ENCODE measurements at places on chromosomes 4 and X.

- DNase-seq, result peak; percentile 93
Measured at GRCh38 chrX:24150051-24150790, 692 bp downstream of the ZFX start.

- DNase-seq, result no peak
Measured at GRCh38 chr4:44434247-44434646, 14.4 kb downstream of the KCTD8 start.

DNA sequence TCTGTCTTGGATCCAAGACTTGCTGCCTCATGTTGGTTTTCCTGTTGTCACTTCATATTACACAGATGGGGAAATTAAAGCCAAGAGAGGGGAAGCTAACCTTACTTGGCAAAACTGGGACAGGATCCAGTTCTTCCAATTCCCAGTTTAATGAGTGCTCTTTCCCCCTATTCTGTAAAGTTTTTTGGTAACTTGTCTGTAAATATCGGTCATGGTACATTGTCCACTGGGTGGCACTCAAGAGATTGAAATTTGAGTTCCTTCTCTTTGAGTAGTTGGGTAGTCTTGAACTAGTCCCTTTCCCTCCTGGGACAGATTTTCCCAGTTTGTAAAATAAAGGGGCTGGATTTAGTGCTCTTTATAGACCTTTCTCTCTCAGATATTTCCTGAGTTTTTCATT is 12.4 kb upstream of the EOLA2 start:
- DNase-seq, result no peak

- no peak for DNase-seq
Measured at GRCh38 chr4:134463771-134464170, 262.2 kb upstream of the PABPC4L start.

- no peak for DNase-seq
Measured at GRCh38 chr4:53044651-53044960, 182.5 kb downstream of the RASL11B start.

DNA sequence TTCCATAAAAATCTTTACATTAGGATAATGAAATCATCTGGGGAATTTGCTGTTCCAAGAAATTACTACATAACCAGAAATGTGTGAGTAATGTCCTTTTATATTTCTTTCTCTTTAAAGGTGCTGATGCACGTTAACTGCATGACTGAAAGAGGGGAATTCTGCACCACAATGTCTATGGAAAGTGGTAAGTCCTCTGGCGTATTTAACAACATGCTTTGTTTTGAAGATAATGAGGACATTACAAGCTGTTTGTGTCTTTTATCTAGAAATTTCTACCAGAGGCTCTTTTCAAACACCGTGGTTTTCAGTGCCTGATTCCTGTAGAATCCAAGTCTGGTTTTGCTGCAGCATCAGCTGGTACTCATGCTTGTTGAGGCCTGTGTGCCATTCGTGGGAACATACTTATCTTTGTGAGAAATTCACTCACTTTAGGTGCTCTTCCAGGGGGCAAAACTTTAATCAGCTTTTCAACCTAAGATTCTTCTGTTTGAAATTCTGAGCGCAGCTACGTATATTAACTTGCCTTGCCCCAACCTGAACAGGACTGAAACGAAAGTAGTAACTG is 257.2 kb downstream of the PDHA2 start:
- DNase-seq, result no peak

DNA sequence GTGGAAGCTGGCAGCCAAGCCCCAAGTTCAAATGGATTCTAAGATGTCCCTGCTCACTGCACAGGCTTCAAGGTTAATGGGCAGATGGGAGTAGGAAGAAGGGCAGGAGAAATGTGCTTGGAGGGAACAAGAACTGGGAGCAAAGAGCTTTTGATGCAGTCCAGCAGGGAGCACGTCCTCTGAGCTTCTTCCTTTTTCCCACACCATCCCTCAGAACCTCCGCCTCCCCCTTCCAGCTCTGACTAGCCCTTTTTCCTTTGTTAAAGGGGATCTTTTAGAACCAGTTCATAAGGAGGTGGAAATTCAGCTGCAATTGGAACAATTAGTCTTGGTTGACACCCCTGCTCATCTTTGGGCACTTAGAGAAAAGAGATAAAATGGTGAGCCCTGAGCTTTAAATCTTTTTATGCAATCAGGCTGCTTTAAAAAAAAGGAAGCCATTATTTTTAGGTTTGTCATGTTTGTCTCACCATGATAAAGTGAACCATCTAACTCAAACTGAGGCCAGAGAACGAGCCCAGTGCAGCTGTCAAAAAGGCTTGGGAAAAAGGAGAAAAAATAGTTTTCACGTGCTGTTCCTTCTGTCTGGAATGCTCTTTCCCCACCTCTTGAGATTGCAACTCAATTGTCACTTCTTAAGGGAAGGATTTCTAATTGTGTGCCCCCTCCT is 135.8 kb upstream of the IL1RAPL2 start:
- DNase-seq, result no peak

DNA sequence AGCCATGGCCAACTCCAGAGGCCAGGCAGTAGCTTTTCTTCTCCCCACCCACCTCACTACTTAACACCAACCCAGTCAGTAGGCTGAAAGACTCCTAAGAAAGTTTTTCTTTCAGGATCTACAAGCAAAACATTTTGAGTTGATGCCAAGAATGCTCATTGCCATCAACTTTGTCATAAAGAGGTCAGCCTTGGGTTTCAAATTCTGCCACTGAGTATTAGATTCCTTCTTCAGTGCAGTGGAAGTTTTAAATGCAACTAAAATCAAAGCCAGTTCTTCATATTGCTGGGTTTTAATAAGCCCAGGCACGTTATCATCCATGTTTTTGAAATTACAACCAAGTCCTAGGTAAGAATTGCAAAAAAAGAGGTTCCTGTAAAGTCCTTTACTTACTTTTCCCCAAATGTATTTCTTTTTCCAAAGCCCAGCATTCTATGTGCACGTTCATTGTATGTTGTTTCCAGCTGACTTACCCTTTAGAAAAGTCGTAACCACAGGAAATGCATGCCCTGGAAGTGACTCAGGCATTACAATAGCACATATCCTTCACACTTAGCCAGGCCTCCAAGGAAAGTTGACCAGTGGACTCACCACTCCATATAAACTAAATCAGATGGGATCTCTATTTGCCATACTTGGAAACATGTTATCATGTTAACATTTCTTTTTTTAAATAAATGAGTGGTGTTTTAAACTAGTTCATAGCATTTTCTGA is 229.9 kb downstream of the SOX3 start:
- no peak for DNase-seq

DNA sequence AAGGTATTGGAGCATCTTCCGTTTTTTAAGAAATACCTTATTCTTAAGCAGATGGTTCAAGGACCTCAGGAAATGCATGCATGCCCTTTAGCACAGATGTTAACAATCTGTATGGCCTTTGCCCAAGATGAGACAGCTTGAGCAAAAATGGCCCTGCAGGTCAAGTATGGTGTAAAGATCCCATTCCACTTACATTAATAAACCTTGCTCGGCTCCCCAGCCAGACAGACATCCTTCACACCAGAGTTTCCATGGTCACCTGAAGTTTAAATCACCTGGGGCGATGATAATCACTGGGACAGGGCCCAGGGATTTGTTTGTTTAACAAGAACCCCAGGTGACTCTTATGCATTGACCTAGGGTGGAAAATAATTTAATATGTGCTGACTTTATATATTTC is 287.0 kb upstream of the NOCT start:
- no peak for DNase-seq

GRCh38 chr4:53371049-53371448 is 5.2 kb upstream of the SCFD2 start:
- DNase-seq, result no peak

DNA sequence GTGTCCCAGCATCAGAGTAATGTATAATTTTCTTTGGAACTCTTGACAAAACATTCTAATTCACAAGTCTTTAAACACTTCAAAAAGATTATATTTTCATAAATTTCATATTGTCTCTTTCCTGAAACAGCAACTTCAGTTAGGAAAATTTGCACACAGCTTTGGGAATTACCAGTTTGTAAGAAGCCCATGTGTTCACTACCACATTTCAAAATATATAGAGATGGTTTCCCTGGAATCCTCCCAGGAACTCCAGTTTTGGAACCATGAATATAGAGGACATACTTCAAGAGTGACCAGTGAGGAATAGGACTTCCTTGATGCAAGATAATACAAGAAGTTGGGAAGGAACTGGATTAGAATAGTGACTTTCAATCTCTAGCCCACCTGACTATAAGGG is 28.7 kb upstream of the HPGDS start:
- DNase-seq, result no peak

DNA sequence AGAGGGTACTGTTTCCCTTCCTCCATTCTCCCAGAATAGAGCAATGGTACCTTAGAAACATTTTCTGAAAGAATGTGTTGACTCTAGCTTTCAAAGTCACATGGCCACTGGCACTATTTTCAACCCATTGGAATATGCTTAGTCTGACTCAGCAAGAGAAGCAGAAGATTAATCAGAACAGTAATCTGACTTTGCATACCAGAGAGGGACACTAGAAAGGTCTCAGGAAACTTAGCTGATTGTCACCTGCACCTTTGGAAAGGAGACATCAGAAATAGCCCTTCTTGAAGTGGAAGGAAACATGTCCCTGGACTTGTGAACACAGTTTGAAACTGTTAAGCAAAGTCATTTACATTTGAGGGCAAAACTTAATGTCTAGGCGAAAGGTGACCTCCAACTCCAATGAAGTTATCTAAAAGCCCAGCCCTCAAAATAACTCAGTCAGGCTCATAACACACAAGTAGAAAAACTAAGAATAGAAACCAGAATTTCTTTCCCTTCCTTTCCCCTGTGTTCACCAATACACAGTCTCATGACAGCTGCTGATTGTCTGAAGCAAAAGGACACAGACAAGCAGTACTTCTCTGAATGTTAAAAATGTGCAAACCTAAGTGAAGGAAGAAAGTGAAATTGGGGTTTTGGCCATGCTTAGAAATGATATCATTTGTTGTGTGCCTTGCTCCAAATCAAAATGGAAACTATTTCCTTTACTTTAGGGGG is 270.8 kb downstream of the GRIA3 start:
- no peak for DNase-seq

DNA sequence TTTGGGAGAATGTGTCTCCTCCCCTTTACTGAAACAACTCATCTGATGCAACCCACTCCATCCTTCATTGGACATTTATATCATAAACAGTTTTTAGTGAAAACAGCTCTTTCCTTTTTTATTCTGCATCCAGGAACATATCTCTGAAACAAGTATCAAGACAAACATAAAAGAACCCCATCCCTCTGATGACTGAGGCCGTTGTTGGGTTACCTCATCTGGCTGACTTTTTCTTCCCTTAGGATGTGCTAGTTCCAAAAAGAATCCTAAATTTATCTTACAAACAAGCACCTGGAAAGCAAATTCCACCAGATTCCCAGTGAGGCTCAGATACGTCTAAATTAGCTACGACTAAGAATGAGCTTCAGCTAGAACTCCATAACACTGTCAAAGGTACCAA is 483.7 kb upstream of the INTU start:
- DNase-seq, result no peak

DNA sequence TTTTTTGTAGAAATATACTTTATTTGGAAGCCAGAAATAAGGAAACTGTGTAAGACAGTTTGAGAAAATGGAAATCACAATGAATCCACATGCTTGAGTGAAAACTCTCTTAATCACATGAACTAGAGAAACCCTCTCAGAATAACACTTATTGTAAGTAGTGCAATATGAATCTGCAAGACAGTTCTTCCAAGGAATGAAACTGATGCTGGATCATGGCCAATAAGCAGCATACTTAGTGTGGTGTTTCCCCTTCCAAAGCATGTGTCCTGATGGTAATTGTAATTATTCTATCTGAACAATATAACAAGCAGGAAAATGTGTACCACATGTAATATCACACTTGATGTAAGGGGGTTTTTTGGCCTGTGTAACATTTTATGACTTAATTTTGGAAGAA is 1870.5 kb upstream of the TENM3 start:
- no peak for DNase-seq

DNA sequence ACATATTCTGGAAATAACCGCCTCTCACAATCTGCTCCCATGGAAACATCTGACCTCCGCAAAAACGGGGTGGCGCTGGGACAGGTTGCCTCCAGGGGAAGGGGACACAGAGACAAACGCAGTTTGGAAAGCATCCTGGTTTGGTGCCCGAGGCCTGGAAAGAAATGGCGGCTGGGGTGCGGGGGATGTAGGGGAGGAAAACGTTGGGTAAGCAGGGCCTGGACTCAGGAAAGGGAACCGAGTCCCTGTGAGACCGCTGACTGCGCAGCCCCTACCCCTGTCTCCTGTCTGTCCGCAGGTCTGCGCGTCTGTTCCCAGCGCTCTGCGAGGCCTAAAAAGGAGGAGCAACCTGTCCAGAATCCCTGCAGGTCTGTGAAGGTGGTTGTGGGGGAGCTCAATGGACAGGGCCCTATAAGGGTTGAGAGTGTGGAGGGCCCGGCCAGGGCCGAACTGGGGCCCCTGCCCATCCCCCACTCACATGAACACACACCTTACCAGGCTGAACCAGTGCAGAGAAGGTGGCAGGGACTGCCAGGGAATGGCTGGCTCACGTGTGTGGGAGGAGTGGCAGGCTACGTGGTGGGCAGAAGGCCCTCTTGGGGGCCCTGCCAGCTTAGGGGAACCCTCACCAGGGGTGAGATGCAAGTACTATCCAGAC is 672 bp downstream of the TCEAL3 start:
- peak; percentile 42 for DNase-seq

DNA sequence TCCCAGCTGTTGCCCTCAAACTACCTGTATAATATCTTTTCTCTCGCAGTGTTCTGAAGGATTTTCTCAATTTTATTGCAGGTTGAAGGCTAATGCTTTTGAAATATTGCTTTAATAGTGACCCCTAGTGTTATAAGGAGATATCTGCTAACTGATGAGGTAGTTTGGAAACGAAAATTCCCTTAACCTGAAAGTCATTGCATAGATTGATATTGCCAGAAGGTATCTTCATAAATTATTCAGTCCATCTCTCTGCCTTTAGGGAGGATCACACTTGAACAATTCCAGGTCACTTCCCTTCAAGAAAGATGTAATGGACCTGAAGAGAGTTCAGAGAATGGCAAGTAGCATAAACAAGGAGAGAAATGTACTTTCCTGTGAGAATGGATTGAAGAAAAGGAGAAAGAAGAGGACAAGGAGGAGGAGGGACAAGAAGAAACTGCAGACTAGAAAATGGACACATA is 44.1 kb downstream of the TIGD4 start:
- no peak for DNase-seq

DNA sequence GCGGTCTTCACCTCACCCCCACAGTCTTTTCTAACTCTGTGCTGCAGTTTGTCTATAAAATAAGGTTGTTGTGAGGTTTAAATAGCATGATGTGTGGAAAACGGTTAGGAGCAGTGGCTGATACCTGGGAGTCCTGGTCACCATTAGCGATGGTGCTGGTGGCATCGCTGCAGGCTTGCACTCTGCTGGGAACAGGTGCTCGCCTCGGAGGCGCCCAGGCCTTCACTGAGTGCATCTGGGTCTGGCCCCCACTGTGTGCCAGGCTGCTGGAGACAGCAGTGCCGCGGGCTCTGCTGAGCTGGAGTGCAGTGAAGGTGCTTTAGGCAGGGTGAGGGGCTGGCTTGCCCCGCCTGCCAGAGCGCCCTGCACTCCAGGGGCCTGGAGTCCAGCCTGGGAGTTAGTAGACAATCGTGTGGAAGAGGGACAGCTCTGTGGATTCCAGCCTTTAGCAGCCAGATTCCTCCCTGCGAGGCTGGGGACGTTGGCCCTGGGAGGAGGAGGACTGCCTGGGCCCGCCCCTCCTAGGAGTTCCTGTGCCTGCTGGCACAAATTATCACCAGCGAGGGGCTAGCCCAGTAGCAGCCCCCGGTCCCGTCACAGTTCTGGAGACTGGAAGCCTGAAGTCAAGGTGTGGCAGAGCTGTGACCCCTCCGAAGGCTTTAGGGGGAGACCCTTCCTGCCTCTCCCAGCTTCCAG is 7.3 kb downstream of the RGS12 start:
- no peak for DNase-seq

GRCh38 chr4:99180382-99181070 is 36.4 kb upstream of the ADH4 start:
- DNase-seq, result no peak
